ENCODE measurements at places on chromosomes 6 and 20. TPM values are rescaled to one million over a fixed set of nuclear protein-coding genes. Genes with fewer than 3 reads are reported as not detected.

The SIRPG gene
- not detected for total RNA-seq

The ANKRD66 gene
- not detected for total RNA-seq

The SLC22A23 gene
- total RNA-seq, result 28.8 TPM

The FOXS1 gene
- not detected for total RNA-seq
